ENCODE measurements at places on chromosomes 3 and 15.

GRCh38 chr15:87753539-87753938 is 503.0 kb downstream of the NTRK3 start:
- no peak for DNase-seq

- DNase-seq = no peak
Observed at GRCh38 chr3:162034368-162034767, 537.8 kb downstream of the OTOL1 start.

GRCh38 chr15:51285399-51285798 is 53.0 kb downstream of the CYP19A1 start:
- no peak for DNase-seq

- no peak for DNase-seq
Observed at GRCh38 chr3:77906102-77906709, 866.3 kb downstream of the ROBO2 start.

DNA sequence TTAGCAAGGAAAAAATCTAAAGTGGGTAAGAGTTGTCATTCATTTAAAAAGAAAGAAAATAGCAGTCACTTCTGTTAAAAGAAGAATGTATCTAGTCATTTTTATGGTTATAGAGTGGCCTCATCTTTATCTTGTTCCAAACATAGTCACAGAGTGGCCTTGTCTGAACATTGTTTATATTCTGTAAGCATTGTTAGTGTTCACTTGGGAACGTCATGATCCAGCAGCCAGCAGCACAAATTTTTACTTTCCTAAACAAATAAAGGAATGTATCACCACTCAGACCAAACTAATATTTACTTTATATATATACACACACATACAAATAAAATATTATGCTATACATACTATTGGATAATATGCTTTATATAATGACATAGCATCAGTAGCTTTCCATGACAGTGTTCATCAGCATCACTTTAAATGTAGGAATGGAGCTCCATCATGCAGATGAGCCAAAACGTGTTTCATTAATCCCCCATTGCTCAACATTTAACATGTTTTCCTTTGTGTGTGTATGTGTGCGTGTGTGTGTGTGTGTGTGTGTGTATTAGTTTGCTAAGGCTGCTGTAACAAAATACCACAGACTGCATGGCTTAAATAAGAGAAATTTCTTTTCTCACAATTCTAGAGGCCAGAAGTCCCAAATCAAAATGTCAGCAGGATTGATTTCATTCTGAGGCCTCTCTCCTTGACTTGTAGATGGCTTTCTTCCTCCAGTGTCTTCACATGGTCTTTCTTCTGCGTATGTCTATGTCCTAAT is 39.6 kb upstream of the GYG1 start:
- DNase-seq = no peak

Measured in activated CD4-positive, alpha-beta T cell treated with anti-CD3 and anti-CD28 coated beads for 24 hours (primary cell).